ENCODE measurements at places on chromosomes 5 and 9.

DNA sequence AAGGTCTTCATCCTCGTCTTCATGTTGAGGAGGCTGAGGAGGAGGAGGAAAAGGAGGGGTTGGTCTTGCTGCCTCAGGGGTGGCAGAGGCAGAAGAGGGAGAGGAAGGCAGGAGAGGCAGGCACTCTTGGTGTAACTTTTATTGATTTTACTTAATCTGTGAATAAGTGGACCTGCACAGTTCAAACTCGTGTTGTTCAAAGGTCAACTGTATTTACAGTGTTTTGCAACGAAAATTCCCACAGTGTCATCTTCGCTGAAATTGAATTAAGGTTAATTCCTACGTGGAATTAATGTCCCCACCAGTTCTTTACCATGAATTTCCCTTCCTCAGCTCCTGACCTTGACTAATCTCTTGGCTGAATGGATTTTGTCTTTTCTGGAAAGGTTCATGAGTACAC, 21.2 kb upstream of the ENHO start:
- no peak for DNase-seq

- peak; percentile 69 for DNase-seq
These were observed 485.6 kb downstream of the ZSWIM6 start for GRCh38 chr5:61817472-61818326.

GRCh38 chr5:80302636-80303035, 17.2 kb upstream of the SPZ1 start:
- no peak for DNase-seq

GRCh38 chr5:55593115-55593472, 58.3 kb upstream of the PLPP1 start:
- no peak for DNase-seq

DNA sequence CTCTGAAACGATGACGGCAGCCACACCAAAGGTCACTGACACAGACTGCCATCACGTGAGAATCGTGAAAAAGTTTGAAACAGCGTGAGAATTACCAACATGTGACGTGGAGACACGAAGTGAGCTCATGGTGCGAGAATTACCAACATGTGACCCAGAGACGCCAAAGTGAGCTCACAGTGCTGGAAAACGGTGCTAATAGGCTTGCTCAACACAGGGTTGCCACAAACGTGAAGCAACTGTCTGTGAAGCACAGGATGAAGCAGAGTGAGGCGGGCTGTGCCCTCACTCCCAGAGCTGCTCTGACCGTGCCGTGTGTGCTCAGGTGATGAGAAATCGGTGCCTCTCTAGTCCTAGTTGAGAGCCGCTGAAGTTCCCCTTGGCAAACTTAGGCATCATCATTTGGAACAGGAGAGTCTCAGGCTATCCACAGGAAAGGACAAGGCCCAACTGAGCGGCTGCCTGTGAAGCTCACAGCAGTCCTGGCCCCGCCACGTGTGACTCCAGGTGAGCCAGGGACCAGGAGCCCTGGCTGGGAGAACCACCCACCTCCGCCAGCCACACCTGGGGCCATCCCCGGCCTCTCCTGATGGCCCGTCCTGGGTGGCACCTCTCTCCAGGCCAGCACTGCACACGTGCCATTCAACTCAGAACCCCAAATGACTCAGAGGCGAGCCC, 29.8 kb upstream of the SLC6A3 start:
- no peak for DNase-seq

GRCh38 chr5:50958852-50959457, 292.5 kb downstream of the PARP8 start:
- peak; percentile 27 for DNase-seq

GRCh38 chr5:149575131-149575530, 6.2 kb upstream of the ARHGEF37 start:
- no peak for DNase-seq

DNA sequence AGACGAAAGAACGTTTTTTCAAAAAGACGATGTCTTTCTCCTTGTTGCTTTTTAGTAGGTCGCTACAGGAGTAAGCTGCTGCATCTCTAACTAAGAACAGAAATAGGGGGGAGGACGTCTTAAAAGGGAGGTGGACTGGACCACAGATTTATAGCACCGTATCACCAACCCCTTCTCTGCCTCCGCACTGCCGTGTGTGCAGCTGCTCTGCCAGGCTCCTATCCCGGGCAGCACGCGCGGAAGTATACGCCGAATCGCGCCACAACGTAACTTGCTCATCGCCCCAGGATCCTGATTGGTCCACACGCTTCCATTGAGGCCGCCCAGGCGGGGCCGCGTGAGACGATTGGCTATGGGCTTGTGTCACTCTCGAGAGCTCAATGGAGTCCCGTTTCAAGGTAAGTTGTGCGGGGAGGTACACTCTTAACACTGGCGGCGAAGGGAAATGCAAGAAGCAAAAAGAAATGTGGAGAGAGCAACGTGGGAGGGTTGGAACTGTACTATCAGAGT, at the start of gene ELAVL2:
ELAVL2 (minus strand) TSS at position 121 of the 510 bp plus-strand sequence. CDS start 64,006 bp downstream, outside the sequence.
- peak; percentile 90 for DNase-seq

DNA sequence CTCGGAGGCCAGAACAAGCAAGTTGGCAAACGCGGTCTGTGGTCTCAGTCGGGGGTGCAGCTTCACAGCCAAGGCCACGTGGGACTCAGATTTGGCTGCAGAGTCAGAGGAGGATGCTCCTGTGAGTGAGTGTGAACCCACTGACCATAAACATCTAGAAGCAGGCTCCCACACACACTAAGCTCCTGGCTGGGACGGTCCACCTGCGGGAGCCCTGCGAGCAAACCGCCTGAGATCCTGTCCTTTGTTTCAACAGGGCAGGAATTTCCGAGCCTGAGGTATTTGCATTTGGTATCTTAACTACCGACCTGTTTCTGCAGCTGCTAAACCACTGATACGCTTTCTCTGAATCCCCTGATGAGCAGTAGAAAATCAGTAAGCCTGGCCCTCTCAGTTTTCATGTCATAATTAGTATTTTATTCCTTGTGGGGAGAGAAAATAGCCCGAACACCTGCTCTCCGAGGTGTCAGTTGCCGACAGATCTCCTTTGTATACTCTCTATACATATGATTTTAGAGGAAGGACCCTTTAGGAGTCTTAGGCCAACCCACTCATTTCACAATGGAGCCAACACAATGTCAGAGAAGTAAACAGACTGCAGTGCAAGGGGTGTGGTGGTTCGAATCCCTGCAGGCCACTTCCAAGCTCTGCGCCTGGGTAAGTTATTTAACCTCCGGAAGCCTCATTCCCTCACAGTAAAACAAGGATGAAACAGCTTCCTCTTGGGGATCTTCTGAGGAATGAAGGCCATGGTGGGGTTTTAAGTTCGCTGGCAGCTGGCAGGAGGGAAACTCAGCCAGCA, 40.9 kb upstream of the PWWP2A start:
- no peak for DNase-seq

DNA sequence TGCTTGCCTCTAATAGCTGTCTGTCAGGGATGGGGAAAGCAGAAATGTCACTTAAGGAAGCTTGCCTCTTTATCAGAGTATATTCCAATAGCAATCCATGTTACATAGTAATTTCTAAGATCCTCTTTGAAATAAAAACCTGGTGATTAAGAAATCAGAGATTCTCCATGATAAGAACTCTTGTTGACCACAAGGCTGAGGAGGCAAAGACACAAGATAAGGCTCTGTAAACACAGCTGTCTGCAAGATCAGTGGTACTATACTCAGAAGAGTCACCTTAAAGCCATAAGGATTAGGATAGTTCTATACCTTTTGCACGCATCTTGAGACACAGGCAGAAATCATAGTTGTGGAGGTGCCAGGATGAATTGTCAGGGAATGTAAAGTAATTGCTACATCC, 40.3 kb downstream of the HEXB start:
- DNase-seq, result no peak

- DNase-seq, result peak; percentile 23
These were observed 78.7 kb downstream of the GAS1 start for GRCh38 chr9:86868616-86869015.

Data from AG20443 (cell line).